ENCODE measurements at places on chromosomes 2 and 18.
A peak's percentile ranks its signal among the peaks of the same experiment; 100 is the strongest.

GRCh38 chr2:177265824-177266817 is 1.6 kb upstream of the NFE2L2 start:
- DNase-seq: peak; percentile 83

DNA sequence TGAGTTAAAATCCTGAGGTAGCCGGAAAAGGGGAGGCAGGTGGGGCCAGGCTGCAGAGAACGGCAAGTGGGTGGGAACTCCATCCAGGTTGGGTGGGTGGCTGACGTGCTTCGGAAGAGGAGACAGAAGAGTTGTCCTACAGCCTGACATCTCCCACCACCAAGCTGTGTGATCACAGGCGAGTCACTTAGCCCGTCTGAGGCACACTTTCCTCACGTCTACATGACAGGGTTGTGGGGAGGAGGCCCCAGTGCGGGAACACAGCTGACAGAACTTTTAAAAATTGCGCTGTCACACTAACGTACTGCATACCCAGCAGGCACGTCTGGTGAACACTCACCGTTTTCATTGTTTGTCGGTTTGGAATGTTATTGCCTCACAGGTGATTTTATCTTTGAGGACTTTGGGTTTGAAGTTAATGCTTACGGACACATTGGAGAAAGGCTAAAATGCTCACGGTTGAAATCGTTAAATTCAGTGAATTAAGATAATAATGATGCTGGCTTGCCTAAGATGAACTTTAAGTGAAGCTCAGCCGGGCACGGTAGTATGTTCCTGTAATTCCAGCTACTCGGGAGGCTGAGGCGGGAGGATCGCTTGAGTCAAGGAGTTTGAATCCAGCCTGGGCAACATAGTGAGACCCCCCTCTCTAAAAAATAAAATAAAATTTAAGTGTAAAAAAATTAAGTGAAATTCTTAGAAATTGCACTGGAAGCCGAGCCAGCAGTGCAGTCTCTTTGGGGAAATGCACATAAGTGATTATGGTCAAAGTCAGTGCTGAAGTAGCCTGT is 8.9 kb downstream of the EMILIN2 start:
- no peak for DNase-seq

GRCh38 chr2:116820986-116821385 is 993.5 kb upstream of the DDX18 start:
- no peak for DNase-seq

DNA sequence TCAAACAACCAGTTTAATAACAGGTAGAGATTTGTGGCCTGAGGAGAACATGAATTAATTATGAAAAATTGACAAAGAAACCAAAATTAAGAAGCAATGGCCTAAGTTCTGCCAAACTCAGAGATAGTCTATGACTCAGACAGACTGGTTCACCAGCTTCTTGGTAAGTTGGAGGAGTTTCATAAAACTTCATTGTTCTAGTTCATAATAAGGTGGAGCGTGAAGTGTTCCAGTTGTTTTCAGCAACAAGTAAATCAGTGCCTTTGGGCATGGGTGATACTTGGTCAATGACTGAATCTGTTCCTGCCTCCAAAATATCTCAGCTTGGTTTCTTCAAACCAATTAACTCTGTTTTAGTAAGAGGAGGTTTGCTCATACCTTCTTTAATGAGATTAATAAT is 40.0 kb downstream of the SLC40A1 start:
- no peak for DNase-seq

GRCh38 chr2:226048611-226049010 is 649.1 kb downstream of the NYAP2 start:
- DNase-seq: no peak

DNA sequence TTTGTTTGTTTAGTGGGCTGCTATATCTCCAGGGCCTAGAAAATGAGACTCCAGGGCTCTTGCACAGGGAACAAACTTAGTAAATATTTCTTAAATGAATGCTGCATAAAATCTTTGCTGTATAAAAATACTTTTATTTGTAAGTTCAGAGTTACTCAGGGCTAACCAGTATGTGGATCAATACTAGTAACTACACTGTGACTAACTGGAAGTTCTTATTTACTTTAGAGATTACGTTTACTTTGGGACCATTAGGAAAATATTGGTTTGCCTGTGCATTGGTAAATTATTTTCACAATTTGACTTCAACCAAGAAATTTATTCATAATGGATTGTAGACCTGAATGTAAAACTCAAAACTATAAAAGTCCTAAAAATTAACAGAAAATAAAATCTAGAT is 575.5 kb downstream of the RNF144A start:
- DNase-seq: no peak

GRCh38 chr18:40524881-40525280 is 1430.2 kb upstream of the PIK3C3 start:
- no peak for DNase-seq

- DNase-seq: no peak
These were observed 121.3 kb downstream of the MAP4K4 start for GRCh38 chr2:101818531-101819451.

- peak; percentile 63 for DNase-seq
These were observed 64.0 kb upstream of the CERS6 start for GRCh38 chr2:168392024-168392423.

- no peak for DNase-seq
These were observed 1134.2 kb upstream of the ZEB2 start for GRCh38 chr2:145654156-145654555.

Data from MV-4-11 (cell line).